ENCODE measurements at places on chromosomes 16 and 17. TPM values are rescaled to one million over a fixed set of nuclear protein-coding genes. Genes with fewer than 3 reads are reported as not detected.

GRCh38 chr17:7589204-7589868 is 558 bp downstream of the SOX15 start:
- H3K4me1 ChIP-seq, result peaks cover 49% of the 10 kb centered on the region
- peak overlapping the region; percentile 10 for H3K27ac ChIP-seq
- DNase-seq, result peak; percentile 86

- DNase-seq, result no peak
- peaks cover 4% of the 10 kb centered on the region for H3K36me3 ChIP-seq
- no peak overlapping the region for H3K4me3 ChIP-seq
- no peaks in the 10 kb centered on the region for H3K27me3 ChIP-seq
- no peak overlapping the region for H3K27ac ChIP-seq
Observed at GRCh38 chr16:54052271-54052670, 234.3 kb downstream of the IRX3 start.

- H3K27me3 ChIP-seq, result no peaks in the 10 kb centered on the region
- no peaks in the 10 kb centered on the region for H3K4me1 ChIP-seq
- DNase-seq, result no peak
Observed at GRCh38 chr16:11412175-11412904, 67.1 kb downstream of the RMI2 start.

- H3K4me3 ChIP-seq, result peak overlapping the region; percentile 61
- peak; percentile 26 for DNase-seq
- H3K27me3 ChIP-seq, result peaks cover 16% of the 10 kb centered on the region
- H3K27ac ChIP-seq, result peak overlapping the region; percentile 85
Observed at GRCh38 chr17:68599091-68599490, 2.1 kb downstream of the FAM20A start.

DNA sequence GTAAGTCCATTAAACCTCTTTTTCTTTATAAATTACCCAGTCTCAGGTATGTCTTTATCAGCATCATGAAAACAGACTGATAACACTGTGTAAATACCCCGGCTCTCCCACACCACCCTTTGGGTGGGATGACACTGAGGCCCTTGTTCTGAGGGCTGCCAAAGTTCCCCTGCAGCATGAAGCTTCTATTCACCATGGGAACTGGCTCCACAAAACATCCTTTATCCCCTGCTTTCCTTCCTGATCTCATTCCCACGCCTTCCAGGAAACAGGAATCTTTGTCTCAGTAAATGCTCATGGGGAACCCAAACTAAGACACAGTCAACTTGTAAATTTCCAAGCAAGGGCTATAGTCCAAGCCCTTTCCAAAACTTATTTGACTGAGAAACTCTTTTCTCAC is 88.4 kb downstream of the ABCC12 start:
- H3K27me3 ChIP-seq, result no peaks in the 10 kb centered on the region
- H3K4me1 ChIP-seq, result no peaks in the 10 kb centered on the region
- DNase-seq, result no peak

Gene ZNF785
- 15.1 TPM for total RNA-seq

DNA sequence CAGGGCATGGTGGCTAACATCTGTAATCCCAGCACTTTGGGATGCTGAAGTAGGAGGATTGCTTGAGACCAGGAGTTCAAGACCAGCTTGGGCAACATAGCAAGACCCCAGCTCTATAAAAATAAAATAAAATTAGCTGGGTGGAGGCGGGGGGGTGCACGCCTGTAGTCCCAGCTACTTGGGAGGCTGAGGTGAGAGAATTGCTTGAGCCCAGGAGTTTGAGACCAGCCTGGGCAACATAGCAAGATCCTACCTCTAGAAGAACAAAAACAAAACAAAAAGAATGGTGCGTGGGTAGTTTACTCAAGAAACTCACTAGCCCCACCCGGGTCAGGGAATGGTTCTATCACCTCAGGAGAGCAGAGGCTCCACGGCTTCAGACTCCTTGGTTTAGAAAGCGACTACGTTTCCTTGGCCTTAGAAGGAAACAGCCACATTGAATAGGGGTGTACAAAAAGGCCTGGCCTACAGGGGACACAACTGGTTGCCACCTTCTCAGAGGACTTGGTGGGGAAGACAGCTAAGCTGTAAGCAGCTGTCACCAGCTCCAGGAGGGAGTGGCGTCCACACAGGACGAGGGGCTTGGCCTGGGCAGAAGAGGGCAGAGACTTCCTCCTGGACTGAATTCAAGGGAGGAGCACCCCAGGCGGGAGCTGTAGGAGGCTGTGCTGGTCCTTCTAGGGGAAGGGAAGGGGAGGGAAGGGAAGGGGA is 716 bp downstream of the TK1 start:
- H3K36me3 ChIP-seq, result peaks cover 7% of the 10 kb centered on the region
- peaks cover 57% of the 10 kb centered on the region for H3K4me1 ChIP-seq
- peak; percentile 62 for DNase-seq
- peak overlapping the region; percentile 45 for H3K4me3 ChIP-seq
- no peaks in the 10 kb centered on the region for H3K27me3 ChIP-seq

DNA sequence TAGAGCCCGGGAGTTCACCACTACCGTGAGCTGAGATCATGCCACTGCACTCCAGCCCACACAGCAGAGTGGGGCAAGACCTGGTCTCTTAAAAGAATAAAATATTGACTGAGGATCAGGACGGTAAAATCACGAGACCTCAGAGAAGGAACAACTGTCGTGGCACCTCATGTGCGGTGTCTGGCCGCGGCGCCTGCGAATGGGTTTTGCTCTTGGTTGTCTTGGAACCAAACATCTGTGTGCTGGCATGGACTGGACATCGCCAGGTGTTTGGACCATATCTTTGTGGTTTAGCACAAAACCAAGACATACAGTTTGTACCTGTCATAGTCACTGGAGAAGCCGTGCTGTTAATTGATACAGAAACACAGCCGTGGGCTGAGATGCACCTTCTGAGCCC is 212.9 kb upstream of the CHMP6 start:
- H3K4me1 ChIP-seq, result peaks cover 73% of the 10 kb centered on the region
- no peak for DNase-seq
- no peaks in the 10 kb centered on the region for H3K27me3 ChIP-seq
- H3K4me3 ChIP-seq, result no peak overlapping the region
- H3K27ac ChIP-seq, result no peak overlapping the region

Gene TAF15
- total RNA-seq, result 68.3 TPM

Gene KRT24
- 1.8 TPM for total RNA-seq

Gene ERI2
- total RNA-seq, result 12.3 TPM

DNA sequence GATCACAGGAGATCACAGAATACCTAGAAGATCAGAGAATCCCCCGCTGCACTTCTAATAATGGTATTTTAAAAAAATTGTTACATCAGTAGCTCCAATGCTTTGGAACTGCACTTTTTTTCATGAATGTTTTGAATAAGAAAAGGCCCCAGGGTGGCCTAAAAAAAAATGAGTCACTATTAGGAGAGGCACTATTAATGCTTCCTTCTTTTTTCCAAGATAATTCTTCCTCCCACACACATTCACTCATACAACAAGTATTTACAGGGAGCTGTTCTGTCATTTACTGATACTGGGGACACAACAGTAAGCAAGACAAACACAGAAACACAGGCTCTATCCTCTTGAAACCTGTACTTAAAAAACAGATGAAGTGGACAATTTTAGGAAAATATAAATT is 675 bp upstream of the PDZD9 start:
- no peak overlapping the region for H3K27ac ChIP-seq
- no peaks in the 10 kb centered on the region for H3K27me3 ChIP-seq
- H3K4me3 ChIP-seq, result no peak overlapping the region
- no peaks in the 10 kb centered on the region for H3K36me3 ChIP-seq
- DNase-seq, result no peak

- no peak overlapping the region for H3K27ac ChIP-seq
- H3K4me3 ChIP-seq, result no peak overlapping the region
- no peak for DNase-seq
- H3K4me1 ChIP-seq, result no peaks in the 10 kb centered on the region
Observed at GRCh38 chr17:17367931-17368330, 64.8 kb downstream of the NT5M start.

Gene CNGB1
- not detected for total RNA-seq

DNA sequence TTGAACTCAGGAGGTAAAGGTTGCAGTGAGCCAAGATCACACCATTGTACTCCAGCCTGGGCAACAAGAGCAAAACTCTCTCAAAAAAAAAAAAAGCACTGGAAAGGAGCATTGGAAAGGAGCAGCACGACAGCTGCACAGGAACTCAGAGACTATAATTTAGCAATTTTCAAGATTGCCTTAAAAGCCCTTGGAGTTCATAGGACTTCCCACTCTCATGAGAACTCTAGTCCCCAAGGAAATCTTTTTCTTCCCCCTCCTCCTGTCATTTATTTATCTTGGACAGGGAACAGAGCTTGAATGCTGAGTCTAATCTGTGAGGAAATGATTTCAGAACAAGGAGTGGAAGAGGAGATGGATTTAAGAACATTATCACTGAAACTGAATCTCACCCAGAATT is 69.0 kb downstream of the PLXDC1 start:
- no peaks in the 10 kb centered on the region for H3K27me3 ChIP-seq
- H3K27ac ChIP-seq, result peak overlapping the region; percentile 46
- peaks cover 9% of the 10 kb centered on the region for H3K4me1 ChIP-seq
- no peak for DNase-seq
- H3K4me3 ChIP-seq, result no peak overlapping the region
- no peaks in the 10 kb centered on the region for H3K36me3 ChIP-seq

Gene NKD1
- total RNA-seq, result 9.2 TPM

- H3K27me3 ChIP-seq, result no peaks in the 10 kb centered on the region
- peaks cover 30% of the 10 kb centered on the region for H3K4me1 ChIP-seq
- H3K36me3 ChIP-seq, result peaks cover 70% of the 10 kb centered on the region
- DNase-seq, result no peak
- no peak overlapping the region for H3K27ac ChIP-seq
Observed at GRCh38 chr17:3718201-3718600, 5.5 kb upstream of the HASPIN start.

DNA sequence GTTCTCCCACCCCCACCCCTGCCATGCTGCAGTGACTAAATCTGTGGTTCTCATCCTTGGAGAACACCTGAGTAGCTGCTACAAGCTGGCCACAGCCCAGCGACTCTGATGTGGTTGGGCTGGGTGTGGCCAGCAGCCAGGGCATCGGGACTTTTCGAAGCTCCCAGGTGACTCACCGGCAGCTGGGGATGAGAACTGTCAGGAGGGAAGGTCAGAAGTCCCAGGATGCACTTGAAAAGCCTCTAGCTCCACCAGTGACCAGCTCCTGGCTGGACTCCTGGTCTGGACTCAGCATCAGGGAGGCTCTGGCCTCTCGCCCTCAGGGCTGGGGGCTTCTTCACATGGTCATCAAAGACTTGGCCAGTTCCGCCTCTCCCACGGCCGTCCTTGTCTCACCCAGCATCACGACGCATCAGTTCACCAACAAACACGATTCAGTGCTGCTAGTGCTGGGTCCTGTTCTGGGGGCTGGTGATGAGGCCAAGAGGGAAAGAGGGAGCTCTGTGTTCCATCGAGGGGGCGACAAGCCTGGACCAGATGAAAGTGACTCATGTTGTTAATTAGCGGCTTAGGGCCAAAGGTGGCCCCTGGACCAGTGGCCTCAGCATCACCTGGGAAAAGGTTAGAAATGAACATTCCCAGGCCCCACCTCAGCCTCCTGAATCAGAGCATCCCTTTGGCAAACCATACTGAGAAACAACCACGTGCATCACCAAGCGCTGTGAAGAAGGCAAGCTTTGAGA is 3.9 kb upstream of the C17orf99 start:
- no peaks in the 10 kb centered on the region for H3K36me3 ChIP-seq
- H3K4me3 ChIP-seq, result no peak overlapping the region
- H3K27me3 ChIP-seq, result no peaks in the 10 kb centered on the region
- H3K4me1 ChIP-seq, result peaks cover 50% of the 10 kb centered on the region
- H3K27ac ChIP-seq, result no peak overlapping the region
- DNase-seq, result peak; percentile 73

Gene CD300E
- total RNA-seq, result 0.73 TPM

GRCh38 chr16:57941016-57941664 is 29.8 kb downstream of the CNGB1 start:
- H3K4me1 ChIP-seq, result peaks cover 12% of the 10 kb centered on the region
- H3K27ac ChIP-seq, result no peak overlapping the region
- DNase-seq, result peak; percentile 73
- no peak overlapping the region for H3K4me3 ChIP-seq
- H3K36me3 ChIP-seq, result no peaks in the 10 kb centered on the region

Gene CACNG4
- 8.8 TPM for total RNA-seq

Gene ABCA3
- total RNA-seq, result 39.3 TPM

DNA sequence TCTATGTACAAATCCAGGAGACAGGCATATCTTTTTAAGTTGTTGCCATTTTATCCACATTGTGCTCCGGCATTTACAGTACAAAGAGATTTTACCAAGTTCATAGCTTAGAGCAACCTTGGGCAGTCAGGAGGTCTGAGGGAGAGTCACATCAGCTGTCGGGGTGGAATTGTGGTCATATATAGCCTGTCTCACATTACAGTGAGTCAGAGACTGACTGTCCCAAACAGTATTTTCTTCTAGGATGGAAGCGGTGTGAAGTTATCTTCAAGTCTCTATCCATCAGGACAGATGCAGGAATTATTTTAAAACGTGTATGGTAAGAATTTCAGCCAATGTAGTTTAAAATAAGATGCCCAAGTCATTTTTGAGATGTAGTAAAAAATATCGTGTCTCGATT is 53.0 kb downstream of the GPRC5B start:
- peaks cover 3% of the 10 kb centered on the region for H3K36me3 ChIP-seq
- DNase-seq, result no peak
- no peak overlapping the region for H3K4me3 ChIP-seq
- no peaks in the 10 kb centered on the region for H3K27me3 ChIP-seq
- peaks cover 5% of the 10 kb centered on the region for H3K4me1 ChIP-seq

DNA sequence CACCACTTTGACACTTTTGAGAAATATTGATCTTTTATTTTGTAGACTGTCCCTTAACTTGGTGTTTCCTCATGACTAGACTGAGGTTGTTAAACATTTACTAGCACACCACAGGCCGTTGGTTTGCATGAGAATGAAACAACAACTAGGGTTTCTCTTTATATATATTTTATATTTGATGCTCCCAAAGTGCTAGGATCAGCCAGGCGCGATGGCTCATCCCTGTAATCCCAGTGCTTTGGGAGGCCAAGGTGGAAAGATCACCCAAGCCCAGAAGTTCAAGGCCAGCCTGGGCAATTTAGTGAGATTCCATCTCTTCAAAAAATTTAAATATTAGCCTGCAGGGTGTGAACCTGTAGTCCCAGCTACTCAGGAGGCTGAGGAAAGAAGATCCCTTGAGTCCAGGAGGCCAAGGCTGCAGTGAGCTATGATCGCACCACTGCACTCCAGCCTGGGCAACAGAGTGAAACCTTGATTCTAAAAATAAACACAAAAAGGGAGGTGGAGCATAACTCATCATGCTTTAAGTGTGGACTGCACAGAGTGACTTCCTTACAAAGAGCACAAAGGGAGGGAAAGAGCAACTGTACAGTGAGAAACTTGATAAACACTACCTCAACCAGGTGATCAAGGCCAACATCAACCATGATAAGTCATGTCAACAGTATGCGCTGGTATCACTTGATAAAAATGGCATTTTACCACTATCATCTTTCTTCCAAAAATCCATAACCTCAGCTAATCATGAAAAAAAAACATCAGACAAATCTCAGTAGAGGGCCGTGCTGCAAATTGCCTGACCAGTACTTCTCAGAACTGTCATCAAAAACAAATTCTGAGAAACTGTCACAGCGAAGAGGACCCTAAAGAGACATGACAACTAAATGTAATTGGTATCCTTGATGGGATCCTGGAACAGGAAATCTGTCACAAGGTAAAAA is 72.8 kb upstream of the ATF7IP2 start:
- no peak overlapping the region for H3K4me3 ChIP-seq
- H3K27ac ChIP-seq, result no peak overlapping the region
- no peaks in the 10 kb centered on the region for H3K4me1 ChIP-seq
- no peaks in the 10 kb centered on the region for H3K27me3 ChIP-seq

- H3K27me3 ChIP-seq, result no peaks in the 10 kb centered on the region
- no peak for DNase-seq
- H3K36me3 ChIP-seq, result no peaks in the 10 kb centered on the region
- H3K27ac ChIP-seq, result no peak overlapping the region
- no peak overlapping the region for H3K4me3 ChIP-seq
Observed at GRCh38 chr16:89586853-89587252, 11.3 kb downstream of the CPNE7 start.

Gene LRRC75A
- 1.8 TPM for total RNA-seq

Measured in stomach (tissue), 19 donors.